ENCODE measurements at places on chromosomes 7 and 10.

GRCh38 chr7:8060241-8060640 lies 91.6 kb downstream of the GLCCI1 start:
- DNase-seq, result peak; percentile 33

- DNase-seq, result peak; percentile 70
Observed at GRCh38 chr10:19788075-19788686, 28.1 kb upstream of the PLXDC2 start.

DNA sequence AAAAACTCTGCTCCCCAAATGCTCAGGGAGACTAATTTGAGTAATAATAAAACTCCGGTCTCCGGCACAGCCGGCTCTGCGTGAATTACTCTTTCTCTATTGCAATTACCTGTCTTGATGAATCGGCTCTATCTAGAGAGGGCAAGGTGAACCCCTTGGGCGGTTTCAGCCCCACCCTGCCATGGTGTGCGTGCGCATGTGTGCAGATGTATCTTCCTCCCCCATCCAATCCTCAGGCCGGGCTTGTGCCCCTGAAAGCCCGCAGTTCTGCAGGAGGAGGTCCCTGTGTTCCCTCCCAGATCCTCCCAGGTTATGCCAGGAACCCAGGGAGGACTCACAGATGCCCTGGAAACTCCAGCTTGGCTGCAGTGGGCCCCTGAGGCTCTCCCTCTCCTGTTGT lies 48.3 kb upstream of the MYL10 start:
- DNase-seq, result no peak

DNA sequence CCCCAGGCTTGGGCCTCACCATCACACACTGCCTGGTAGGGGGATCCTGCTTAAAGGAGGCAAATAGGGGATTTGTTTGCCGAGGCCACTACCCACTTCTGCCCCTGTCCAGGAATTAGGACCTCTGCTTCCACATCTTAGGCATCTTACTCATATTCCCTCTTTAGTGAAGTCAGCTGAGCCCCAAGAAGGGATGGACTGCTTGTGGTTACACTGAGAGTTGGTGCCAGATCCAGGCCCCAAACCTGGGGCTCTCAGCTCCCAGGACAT lies 1.6 kb upstream of the GPRIN2 start:
- no peak for DNase-seq

GRCh38 chr10:19785366-19785765 lies 30.9 kb upstream of the PLXDC2 start:
- no peak for DNase-seq

GRCh38 chr10:49257154-49257553 lies 41.8 kb upstream of the C10orf71 start:
- DNase-seq, result no peak

GRCh38 chr7:19099924-19100323 lies 17.5 kb downstream of the TWIST1 start:
- no peak for DNase-seq

- peak; percentile 43 for DNase-seq
Observed at GRCh38 chr10:119416855-119417254, 125.7 kb downstream of the RGS10 start.

DNA sequence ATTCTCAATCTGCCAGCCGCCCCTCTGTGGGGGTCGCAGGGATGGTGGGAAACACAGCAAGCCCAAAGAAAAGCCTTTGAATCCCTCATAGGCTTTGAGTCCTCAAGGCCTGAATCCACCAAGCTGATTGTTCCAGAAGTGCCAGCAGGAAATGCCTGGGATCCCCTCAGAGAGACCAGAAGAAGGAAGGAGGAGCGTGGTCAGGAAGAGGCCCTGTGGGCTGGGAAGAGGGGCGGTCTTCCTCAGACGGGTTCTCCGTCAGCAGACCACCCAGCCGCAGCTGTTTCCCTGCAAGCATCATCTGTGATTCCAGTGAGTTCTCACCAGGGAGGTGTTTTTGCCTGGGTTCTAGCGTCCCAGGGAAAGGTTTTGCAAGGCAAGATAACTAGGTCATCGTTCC lies 190.0 kb upstream of the KLF6 start:
- no peak for DNase-seq

GRCh38 chr7:107939573-107940489 lies 48.8 kb downstream of the DLD start:
- DNase-seq, result peak; percentile 89

- DNase-seq, result no peak
Observed at GRCh38 chr7:127765150-127765549, 113.2 kb downstream of the SND1 start.

GRCh38 chr10:3754727-3755439 lies 30.1 kb downstream of the KLF6 start:
- DNase-seq, result peak; percentile 98

GRCh38 chr7:150766334-150766709 lies 29.1 kb downstream of the GIMAP5 start:
- no peak for DNase-seq

GRCh38 chr10:61397175-61397986 lies 55.8 kb downstream of the TMEM26 start:
- DNase-seq, result peak; percentile 96

GRCh38 chr7:105678811-105679495 lies 97.7 kb upstream of the EFCAB10 start:
- peak; percentile 45 for DNase-seq

DNA sequence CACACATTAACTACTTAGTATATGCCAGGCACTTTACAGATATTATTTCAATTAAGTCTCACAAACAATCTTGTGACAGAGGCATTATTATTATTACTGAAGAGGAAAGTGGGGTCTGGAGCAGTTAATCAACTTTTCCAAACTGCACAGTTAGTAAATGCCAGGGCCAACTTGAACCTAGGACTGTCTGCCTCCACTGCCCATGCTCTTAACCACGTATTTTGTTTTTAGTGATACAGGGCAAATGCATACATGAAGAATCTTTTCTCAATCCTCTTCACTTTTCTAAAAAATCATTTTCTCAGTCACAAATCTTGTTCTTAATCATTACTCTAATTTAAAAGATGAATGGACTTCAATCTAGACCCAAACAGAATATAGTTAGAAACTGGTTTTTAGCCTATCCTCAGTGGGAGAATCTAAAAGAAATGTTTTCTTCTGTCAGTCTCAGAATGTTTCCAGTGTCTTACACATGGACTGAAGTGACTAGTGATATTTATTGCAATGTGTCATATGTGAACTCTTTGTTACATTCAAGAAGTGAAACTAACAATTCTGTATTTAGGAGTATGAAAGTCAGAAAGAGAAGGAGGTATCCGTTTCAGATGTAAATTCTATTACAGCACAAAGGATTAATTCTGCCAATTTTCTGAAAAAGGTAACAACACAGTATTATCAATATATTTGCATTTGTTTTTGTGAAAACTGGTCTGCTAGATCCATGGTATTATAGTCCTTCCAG lies 55.5 kb upstream of the CCNJ start:
- no peak for DNase-seq

GRCh38 chr7:100053215-100053614 lies 3.6 kb downstream of the ZSCAN21 start:
- DNase-seq, result peak; percentile 81

Data from amniotic epithelial cell (primary cell).